SIG-M5 (cell line): ENCODE measurements at places on chromosomes 11 and 22.

- no peak for DNase-seq
Observed at GRCh38 chr22:27642104-27642800, 159.3 kb downstream of the MN1 start.

DNA sequence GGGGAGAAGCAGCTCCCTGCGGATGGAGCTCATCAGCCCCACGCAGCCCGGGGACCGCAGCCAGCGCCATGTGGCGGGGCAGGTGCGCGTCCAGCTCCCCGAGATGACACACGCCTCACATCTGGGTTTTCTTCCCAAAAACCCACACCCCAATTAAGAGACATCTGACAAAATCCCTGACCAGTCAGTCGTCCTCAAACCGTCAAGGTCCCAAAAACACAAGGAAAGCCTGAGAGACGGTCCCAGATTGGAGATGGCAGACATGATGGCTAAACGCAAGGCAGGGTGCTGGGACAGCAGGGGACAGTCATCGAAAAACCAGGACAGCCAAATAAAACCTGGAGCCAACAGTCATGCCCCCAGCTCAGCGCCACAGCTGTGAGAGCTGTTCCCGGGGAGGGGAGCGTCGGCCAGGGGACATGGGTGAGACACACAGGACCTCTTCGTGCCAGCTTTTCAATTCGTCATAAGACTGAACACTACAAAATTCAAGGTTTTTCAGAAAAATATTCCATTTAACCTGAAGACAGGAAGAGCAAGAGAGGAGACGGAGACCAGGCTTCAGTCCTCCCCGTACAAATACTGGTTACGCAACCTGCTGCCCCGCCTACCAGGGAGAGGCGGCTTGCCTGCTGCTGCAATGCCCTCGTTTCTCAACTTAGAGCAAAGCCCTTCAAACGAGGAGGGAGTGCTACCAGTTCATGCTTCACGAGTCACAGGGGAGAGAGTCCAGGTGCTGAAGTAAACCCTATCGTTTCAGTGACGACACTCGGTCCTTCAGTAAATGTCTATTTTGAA is 10.5 kb downstream of the TOLLIP start:
- no peak for DNase-seq

- DNase-seq, result no peak
Observed at GRCh38 chr11:82980292-82980691, 78.8 kb downstream of the DDIAS start.

- DNase-seq, result no peak
Observed at GRCh38 chr11:43548916-43549315, 131.6 kb upstream of the HSD17B12 start.

DNA sequence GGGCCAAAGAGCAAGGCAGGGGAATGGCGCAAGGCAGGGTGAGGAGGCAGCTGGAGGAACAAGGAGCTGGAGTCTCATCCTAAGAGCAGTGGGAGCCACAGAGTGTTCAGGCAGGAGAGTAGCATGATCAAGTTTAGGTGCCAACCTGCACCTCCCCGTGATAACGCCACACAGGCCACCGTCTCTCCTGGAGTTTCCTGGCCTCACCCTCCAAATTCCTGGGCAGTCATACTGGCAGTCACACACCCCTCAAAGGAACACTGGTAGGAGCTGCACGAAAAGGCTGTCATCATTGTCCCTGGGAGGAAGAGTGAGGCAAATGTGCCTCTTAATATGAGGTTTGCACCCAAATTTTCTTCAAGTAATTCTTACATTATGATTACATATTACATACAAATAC is 36.3 kb upstream of the RTL6 start:
- no peak for DNase-seq

- no peak for DNase-seq
Observed at GRCh38 chr11:95375886-95376285, 144.9 kb upstream of the SESN3 start.

GRCh38 chr11:13119941-13120520 is 110.9 kb downstream of the RASSF10 start:
- DNase-seq, result no peak

GRCh38 chr11:13047884-13048283 is 38.8 kb downstream of the RASSF10 start:
- DNase-seq, result no peak

DNA sequence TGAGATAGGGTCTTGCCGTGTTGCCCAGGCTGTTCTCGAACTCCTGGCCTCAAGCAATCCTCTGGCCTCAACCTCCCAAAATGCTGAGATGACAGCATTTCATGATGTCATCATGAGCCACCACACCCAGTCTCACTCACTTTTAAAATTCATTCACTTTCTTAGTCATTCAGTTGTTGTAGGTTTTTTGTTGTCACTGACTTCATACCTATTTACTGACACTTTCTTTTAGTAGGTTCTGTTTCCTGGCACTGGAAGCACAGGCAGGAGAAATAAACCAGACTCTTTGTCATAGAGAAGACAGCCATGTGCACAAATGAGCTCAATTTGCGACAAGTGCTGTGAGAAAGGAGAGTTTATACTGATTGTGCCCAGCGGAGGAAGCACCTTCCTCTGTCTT is 10.5 kb downstream of the ART5 start:
- DNase-seq, result no peak

DNA sequence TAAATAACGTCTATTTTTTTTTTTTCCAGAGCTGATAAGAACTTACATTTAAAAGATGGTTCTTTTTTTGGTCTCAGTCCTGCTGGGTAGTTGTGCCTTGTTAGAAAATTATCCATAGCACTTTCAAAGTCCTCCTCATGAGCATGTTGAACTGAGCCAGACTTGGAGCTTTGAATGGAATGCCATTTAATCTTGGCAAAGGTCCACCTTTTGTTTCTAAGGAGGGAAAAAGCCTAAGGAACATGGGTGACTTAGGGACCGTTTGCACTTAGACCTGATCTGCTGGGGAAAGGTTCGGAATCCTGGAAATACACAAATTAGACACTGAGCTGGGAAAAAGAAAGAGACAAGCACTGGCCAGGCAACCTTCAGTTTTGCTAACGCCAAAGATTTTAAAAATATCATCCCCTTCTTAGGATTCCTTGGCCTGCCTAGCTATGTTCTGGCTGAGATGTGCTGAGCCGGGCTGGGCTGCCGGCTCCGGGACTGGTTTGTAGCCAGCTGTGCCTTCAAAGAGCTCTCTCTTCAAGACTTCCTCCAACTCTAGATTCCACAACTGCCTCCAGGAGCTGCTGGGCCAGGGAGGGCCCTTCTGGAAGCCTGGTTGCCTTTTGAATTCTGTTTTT is 67.4 kb downstream of the ENDOD1 start:
- no peak for DNase-seq

- DNase-seq, result no peak
Observed at GRCh38 chr11:83401506-83402225, 115.5 kb upstream of the CCDC90B start.

- DNase-seq, result no peak
Observed at GRCh38 chr11:92330114-92330513, 105.5 kb downstream of the FAT3 start.

GRCh38 chr11:10026514-10026913 is 267.5 kb downstream of the SBF2 start:
- DNase-seq, result no peak

GRCh38 chr22:46754110-46754799 is 8.2 kb upstream of the TBC1D22A start:
- no peak for DNase-seq

DNA sequence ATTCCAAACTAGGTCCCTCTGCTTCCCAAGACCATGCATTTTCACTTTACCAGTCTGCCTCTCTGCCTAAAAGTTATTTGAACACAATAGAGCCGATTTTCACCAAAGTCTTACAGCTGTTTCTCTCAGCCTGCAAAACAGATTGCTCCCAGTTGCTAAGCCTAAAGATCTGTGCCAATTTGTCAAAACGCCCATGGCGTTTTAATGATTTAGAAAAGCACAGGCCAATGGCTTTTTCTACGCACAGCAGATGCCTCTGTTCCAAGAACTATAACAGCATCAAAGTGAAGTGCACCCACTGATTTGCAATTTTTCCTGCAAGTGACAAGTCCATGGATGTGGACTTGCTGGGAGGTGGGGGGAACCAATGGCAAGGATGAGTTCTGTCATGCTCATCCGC is 173.9 kb upstream of the SYN3 start:
- DNase-seq, result no peak

GRCh38 chr11:25949918-25950317 is 382.0 kb upstream of the ANO3 start:
- DNase-seq, result no peak

DNA sequence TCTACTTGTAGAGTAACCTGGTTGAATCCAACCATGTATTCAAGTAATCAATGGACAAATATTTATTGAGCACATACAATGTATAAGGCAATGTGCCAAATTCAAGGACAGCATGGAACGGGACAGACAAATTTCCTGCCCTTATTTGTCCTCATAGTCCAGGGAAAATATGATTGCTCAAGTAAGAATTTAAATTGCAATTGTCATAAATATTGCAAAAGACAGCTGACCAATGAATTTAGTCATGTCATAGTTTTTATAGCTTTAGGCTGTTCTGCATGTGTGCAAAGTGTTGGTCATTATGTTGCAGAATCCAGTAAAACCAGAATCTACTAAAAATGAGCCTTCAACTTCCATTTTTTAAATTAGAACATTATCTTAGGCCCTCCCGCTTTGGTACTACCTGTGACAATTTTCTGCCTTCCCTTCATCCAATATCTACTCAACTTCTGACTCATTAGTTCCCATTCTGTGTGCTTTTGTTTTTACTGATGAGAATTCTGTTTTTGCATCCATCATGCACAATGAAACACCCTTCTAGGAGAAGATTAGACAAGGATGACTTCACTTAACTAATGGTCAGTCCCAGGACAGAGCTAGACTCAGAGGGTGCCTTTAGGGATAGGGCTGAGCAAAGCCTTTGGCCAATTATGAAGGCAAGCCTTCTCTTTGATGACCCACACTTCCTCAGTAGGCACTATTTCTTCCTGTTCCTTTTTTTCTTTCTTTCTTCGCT is 45.8 kb upstream of the FIBIN start:
- DNase-seq, result no peak

- DNase-seq, result no peak
Observed at GRCh38 chr11:58654079-58654907, 31.8 kb downstream of the CNTF start.
